G401 (cell line): ENCODE measurements at places on chromosomes 2 and 18. TPM values are rescaled to one million over a fixed set of nuclear protein-coding genes. Genes with fewer than 3 reads are reported as not detected.

Gene PLCD4
- total RNA-seq, result 1.2 and 1.3 TPM in 2 replicates

Gene PKDCC
- 36.9 and 37.4 TPM in 2 replicates for total RNA-seq

Gene BMPR2
- total RNA-seq, result 9.0 and 11.3 TPM in 2 replicates

Gene HJURP
- 25.0 and 38.5 TPM in 2 replicates for total RNA-seq

Gene ITGB6
- not detected in 2 replicates for total RNA-seq

Gene SPC25
- 19.0 and 32.4 TPM in 2 replicates for total RNA-seq

Gene SERPINB5
- total RNA-seq, result not detected in 2 replicates

Gene CETN1
- not detected in 2 replicates for total RNA-seq

Gene SCLY
- 42.8 and 52.0 TPM in 2 replicates for total RNA-seq

Gene ALKAL2
- not detected in 2 replicates for total RNA-seq

Gene GDF7
- total RNA-seq, result 0.37 and 1.2 TPM in 2 replicates

Gene HOXD12
- not detected in 2 replicates for total RNA-seq

Gene SCN1A
- not detected in 2 replicates for total RNA-seq
